Stimulated activated CD4-positive, alpha-beta T cell treated with anti-CD3 and anti-CD28 coated beads, Interleukin-1b, Interleukin-23, amount 100 ng/mL, for 1 hour (primary cell): ENCODE measurements at places on chromosomes 5 and 9.
A peak's percentile ranks its signal among the peaks of the same experiment; 100 is the strongest.

DNA sequence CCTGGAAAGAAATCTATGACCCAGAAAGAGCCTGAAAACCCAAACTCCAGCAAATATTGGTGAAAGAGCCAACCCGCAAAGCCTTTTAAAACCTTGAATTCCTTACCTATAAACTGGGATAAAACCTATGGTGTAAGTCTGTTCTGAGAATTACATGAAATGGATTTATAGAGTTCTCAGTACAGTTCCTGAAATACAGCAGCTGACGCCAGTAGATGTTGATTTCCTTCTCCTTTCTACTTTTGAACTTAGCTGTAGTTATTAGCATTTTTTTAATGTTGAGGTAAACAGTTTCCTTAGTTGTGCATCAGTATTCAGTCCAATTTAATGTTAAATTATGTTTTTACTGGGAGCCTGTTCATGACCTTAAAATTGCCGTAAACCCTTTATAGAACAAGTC is 3.7 kb downstream of the SPIN1 start:
- no peak for DNase-seq

DNA sequence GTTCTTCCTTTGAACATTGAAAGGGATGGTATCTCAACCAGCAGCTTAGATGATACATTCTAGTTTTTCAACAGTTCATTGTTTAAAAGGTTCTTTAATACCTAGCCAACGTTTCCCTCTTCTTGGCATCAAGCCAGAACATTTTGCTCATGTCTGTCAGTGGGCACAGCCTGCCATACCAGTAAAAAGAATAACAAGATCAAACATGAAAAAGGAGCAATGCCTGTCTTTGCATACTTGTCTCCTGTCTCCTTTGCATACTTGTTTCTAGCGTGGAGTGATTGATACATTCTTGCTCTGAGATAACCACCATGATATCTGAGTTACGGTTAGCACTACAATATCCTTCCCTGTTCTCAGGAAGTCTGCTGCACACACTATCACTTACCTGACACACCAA is 248.6 kb upstream of the DAPK1 start:
- no peak for DNase-seq

GRCh38 chr9:131739133-131739958 is 530 bp downstream of the RAPGEF1 start:
- DNase-seq, result no peak

- peak; percentile 38 for DNase-seq
These were observed 27.9 kb downstream of the USP20 start for GRCh38 chr9:129863059-129863690.

DNA sequence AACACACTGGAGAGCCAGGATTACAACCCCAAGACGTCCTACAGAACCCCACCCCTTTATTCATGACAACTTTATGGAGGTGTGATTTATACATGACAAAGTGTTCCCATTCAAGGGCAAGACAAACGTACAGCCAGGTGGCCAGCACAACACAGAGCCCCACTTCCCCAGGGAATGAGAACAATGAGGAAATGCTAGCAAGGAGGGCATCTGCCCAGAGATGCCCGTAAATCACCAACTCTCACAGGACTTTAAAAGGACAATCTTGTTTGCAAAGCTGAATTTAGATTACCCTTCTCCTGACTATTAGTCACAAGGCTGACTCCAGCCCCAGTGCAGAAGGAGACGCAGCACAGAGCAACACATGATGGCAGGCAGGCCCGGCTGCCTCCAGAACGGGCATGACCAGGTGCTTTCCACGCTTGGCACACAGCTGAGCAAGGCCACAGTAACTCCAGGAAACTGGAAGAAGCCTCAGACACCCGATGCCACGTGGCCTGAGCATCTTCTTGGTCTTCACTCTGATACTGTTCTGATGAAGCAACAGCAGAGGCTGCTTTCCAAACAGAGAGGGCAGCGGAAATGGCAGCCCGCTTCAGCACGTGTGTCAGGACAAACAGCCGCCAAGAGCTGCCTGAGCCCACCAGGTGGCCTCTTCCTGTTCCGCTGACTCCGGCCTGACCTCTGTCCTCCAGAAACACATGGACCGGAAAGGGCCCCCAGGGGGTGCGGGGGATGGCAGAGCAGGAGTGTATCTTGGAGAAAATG is 51.4 kb downstream of the ROR2 start:
- DNase-seq, result no peak

DNA sequence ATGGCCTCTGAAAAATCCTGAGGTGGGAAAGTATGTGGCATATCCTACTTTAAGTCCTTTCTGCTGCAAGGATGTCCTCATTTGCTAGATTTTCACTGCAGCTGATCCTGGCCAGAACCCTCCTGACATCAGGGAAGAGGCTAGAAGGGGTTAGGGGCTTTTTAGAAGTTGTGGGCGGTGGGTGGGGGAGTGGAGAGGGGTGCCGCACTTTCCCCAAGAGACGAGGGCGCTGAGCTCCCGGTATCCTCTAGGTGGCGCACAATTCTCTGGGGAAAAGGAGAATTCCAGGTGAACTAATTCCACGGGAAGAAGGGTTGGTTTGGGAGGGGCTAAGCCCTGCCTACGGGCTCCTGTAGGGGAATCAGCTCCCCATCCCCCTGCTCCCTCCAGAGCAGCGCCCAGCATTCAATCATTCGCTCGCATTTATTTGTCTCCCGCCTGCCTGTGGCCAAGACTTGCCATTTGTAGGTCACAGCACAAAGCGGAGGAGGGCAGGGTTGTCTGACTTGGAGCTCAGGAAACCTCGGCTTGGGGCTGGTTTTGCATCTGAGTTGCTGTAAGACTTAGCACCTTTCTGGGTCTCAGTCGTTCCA is 42.9 kb upstream of the HAND1 start:
- no peak for DNase-seq

GRCh38 chr5:107329850-107330249 is 340.9 kb downstream of the EFNA5 start:
- no peak for DNase-seq

DNA sequence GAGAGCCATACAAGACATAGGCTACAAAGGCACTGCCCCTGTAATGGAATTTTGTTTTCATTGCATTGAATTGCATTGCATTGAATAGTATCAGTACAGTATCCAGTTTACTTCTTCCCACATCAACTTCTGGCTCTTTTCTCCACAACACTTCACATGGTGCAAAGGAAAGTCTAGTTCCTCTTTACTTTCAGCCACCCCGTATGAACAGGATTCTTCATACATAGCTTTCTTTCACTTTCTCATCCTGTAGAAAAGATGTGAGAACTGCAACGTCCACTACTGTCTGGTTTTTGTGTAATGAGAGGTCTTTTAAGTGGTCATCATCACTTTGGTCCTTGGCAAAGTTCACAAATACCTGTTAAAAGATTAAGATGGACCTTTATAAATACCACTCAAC is 20.2 kb downstream of the NIPSNAP3B start:
- DNase-seq, result no peak

DNA sequence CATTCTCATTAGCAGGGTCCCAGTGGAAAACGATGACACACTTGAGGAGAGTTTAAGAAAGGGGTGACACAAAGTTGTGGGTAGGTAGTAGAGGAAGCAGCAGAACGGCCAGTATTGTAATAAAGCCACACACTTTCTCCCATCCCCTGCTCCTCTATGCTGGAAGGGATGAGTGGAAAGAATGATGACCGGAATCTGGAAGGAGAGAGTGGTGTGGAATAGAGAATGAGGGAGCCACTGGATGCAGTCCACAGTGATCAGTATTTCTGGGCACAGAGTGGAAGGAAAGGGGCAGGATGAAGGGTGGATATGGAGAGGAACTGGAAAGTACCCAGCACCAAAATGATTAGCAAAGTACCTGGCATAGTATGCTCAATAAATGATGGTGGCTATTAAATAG is 133.8 kb upstream of the DAB2 start:
- DNase-seq, result no peak

- DNase-seq, result no peak
These were observed 272.6 kb downstream of the ATPSCKMT start for GRCh38 chr5:9977070-9977469.

- DNase-seq, result no peak
These were observed 198.3 kb downstream of the PLK2 start for GRCh38 chr5:58261605-58262004.

GRCh38 chr9:107809871-107810460 is 320.4 kb upstream of the KLF4 start:
- DNase-seq, result no peak
